ENCODE measurements at places on chromosomes 2 and 18. TPM values are rescaled to one million over a fixed set of nuclear protein-coding genes. Genes with fewer than 3 reads are reported as not detected.

Gene POU3F3
- not detected for total RNA-seq

Gene LONRF2
- under 0.01 TPM for total RNA-seq

Gene SCTR
- not detected for total RNA-seq

Gene RGPD3
- 0.17 TPM for total RNA-seq

Gene KLHL29
- 2.8 TPM for total RNA-seq

Gene POTEC
- not detected for total RNA-seq

Gene ADGRF3
- total RNA-seq, result 0.09 TPM

Gene LRATD1
- 3.4 TPM for total RNA-seq

All from dermis lymphatic vessel endothelial cell (primary cell).